ENCODE measurements at places on chromosomes 3 and 15.

DNA sequence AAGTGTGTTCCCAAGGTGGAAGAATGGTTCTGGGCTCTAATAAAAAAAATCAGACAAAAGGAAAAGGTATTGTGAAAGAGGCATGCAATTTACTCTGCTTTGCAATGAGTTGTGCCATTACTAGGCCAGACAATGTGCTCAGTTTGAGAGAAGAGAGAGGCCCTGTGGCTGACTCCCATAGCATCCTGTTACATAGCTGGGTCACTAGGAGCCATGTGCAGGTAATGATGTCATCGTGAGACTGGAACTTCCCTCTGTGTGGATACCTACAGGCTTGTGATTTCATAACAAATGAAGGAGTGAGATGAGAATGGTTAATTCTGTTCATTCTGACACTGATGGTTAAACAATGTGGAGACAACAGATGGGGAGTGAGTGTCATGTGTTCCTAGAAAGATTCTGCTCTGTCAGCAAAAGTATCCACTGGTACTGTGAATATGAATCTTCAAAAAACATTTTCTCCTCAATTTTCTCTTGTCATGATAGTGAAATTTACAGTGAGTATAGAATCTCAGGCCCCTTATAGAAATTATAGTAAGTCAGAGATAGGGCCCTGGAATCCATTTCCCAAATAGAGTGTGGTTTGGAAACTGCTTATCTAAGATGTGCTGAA, 648.7 kb upstream of the DPPA4 start:
- DNase-seq: no peak

DNA sequence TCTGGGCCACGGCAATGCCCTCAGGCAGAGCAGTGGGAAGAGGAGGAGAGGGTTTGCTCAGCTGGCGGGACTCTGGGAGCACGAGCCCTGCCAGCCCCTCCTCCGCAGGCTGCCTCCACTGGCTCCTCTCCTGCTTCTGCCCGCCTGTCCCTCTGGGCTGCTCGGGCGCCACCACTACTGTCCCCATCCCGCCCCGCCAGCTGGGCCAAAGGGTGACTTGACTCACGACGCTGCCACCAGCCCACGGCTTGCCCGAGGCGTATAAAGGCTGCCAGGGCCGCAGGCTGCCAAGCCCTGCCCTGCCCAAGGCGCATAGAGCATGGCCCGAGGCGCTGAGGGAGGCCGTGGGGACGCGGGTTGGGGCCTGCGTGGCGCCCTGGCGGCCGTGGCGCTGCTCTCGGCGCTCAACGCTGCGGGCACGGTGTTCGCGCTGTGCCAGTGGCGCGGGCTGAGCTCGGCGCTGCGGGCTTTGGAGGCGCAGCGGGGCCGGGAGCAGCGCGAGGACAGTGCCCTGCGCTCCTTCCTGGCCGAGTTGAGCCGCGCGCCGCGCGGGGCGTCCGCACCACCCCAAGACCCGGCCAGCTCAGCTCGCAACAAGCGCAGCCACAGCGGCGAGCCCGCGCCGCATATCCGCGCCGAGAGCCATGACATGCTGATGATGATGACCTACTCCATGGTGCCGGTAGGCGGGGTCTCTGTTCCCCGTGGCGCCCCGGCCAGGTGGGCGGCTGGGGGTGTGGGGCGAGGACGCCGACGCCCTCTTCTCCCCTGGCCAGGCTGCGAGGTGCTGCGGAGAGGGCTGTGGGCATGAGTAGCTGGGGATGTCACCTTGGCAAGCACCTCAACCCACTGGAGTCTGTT, at the start of gene GLDN:
TSS of gene GLDN (plus strand) at position 290 of the 861 bp plus-strand sequence. CDS start at position 320, 30 bp downstream.
- DNase-seq: no peak

DNA sequence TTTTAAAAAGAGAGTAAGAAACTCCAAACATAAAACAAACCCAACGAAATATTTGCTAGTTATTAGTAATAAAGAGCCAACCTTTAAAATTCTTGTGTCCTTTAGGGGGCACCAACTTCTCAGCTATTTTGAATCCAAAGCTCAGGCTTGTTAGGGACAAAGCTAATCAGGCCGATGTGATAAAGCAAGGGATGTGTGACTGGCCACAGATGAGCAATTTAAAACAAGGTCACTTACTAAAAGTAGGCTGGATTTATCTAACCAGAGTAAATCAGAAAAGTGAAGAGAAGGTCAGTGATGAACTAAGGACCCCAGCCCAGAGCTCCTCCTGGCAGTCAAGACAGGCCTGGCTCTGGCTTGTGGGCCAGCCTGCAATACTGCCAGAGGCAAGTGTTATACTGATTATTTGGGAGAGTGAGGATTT, 108.5 kb downstream of the CYP19A1 start:
- DNase-seq: no peak

- DNase-seq: no peak
These were observed 123.5 kb upstream of the TBL1XR1 start for GRCh38 chr3:177320765-177321247.

GRCh38 chr3:24829011-24829581, 334.4 kb upstream of the THRB start:
- no peak for DNase-seq

DNA sequence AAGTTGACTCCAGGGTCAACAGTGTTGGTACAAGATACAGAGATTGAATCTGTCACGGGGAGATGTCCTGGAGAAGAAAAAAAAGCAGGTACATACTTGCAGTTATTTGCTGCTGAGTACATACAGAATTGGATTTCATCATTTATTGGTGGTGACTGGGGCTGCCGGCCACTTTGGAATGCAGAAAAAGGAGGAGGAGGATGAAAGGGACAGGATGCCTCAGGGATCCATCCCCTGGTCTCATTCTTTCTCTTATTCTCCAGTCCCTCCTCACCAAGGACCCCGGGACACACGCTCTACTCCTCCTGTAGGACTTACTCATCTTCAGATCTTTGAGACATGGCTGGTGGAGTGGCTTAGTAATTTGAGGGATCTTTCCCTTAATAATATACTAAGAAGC, 30.0 kb upstream of the MEIS2 start:
- DNase-seq: no peak

GRCh38 chr3:41024031-41024836, 175.1 kb upstream of the CTNNB1 start:
- no peak for DNase-seq

DNA sequence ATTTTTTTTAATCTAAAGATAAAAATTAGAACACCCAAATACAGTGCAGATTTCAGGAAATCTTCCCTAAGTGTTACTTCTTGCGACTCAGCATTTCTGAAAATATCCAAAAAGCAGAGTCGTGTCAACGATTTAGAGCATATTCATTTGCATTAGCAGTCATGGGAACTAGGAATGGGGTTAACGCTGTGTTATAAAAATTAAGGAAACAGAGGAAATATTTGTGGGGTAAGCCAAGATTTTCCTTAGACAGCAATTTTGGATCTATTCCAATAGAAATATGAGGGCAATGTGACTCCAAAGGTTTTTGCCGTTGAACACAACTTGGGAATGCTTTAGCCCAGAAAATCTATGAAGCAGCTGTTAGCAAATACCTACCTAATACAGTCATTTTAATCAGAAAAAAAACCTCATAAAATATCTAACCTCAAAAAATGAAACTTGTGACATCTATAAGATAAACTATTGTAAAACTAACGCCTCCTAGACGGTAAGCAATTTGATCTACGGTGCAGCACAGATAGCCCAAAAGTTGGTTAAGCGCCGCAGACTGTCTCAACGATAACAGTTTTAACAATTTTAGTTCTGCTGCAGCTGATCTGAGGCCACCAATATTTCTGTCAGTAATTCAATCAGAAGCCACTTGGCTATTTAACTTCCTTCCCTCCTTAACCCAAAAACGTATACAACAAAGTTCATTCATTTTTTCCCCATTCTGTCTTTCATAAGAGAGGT, 5.8 kb upstream of the ATP11B start:
- DNase-seq: no peak

DNA sequence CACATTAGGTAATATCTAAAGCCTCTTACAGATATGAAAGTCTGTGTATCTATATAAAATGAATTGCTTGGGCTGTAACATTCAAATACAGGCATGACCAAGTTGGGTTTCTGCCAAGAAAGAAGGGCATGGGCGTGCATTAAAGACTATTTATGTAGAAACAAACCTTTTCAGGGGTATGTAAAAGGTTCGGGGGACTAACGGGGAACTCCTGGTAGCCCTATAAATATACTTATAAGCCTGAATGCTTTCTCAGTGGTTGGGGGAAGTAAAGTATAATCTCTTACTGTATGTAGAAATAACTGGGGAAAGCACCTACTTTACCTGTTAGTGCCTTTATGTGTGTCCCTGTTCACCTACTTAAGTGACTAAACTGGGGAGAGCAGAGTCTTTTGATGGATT, 154.5 kb upstream of the TBL1XR1 start:
- no peak for DNase-seq

Measured in stimulated activated CD4-positive, alpha-beta T cell treated with anti-CD3 and anti-CD28 coated beads, Interleukin-1b, Interleukin-23, amount 100 ng/mL, for 48 hours (primary cell).